Neural progenitor cell (in vitro differentiated cells): ENCODE measurements at places on chromosomes 16 and 17.
A peak's percentile ranks its signal among the peaks of the same experiment; 100 is the strongest.

DNA sequence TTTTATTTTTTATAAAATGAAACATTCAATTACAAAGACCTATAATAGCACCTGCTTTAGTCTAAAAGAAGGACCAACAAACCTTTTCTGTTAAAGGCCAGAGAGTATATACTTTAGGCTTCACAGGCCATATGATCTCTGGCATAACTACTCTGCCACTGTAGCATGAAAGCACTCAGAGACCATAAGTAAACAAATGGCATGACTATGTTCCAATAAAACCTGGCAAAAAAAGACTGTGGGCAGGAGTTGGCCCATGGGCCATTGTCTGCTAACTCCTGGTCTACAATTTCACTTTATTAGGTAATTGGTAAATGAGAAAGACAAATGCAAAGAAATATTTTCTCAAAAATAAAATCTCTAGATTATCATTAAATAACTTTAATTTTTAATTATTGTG, 14.9 kb downstream of the CEP112 start:
- DNase-seq, result no peak

GRCh38 chr16:54097774-54098173, 188.8 kb downstream of the IRX3 start:
- no peak for DNase-seq

DNA sequence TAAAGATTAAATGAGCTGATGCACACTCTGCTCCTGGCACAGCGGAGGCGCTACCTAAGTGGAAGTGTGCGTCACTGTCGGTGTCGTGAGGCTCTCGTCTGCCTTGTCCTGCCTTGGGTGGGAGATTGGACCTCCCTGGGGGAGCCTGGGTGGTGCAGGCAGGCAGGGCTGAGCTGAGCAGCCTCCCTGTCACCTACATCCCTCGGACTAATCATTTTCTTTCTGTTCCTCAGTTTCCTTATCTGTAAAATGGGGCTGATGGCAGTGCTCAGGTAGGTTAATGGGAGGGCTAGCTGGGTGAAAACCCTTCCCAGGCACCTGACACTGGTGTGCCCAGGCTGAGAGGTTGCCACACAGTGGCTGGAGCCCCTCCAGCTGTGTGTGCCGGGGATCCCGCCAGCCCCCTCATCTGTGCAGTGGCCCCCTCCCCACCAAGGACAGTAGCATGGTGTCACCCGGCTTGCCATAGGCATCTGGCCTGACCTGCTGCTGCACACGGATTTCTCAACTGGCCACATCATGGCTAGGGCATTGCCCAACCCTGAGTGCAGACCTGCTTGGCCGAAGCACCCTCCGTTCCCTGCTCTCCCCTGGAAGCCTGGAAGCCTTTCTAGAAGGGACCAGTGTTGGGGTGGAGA, 4.3 kb downstream of the ADCY7 start:
- no peak for DNase-seq

- DNase-seq, result peak; percentile 64
These were observed 12.1 kb upstream of the CBX8 start for GRCh38 chr17:79808763-79809529.

- no peak for DNase-seq
These were observed 10.4 kb downstream of the MGAT5B start for GRCh38 chr17:76878568-76878967.

DNA sequence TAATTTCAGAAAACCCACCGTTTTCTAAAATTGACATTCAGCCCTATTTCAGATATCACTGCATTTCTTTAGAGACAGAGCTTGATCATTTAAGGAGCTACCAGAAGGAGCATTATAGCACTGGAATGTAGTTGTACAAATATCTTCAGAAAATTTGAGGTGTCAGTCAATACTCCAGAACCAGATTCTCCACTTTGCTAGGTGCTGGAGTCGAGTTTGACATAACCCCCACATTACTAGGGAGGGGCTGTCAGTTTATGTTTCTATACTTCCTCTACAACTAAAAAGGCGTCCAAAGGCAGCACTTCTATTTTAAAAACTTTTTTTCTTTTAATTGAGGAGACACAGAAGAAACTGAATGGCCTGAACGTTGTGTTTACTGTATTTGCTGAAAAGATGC, 892 bp upstream of the KIAA0513 start:
- no peak for DNase-seq
